Cortex of kidney (tissue), 1 donor: ENCODE measurements at places on chromosomes 13 and 19.

GRCh38 chr19:38784224-38784623 lies 4.8 kb upstream of the LGALS7B start:
- no peak for DNase-seq

DNA sequence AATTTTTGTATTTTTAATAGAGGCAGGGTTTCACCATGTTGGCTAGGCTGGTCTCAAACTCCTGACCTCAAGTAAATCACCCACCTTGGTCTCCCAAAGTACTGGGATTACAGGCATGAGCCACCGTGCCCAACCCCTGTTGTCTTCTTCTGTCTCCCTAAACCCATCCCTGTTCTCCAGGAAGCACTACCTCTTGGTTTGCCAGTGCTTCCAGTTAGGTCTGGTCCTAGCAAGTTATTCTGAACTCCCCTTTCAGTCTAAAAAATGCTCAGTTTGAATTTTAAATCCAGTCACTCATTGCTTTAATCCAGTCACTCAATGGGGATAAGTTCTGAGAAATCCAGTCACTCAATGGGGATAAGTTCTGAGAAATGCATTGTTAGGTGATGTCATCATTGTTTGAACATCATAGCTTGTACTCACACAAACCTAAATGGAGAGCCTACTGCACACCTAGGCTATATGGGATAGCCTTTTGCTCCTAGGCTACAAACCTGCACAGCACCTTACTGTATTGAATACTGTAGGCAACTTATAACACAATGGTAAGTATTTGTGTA lies 8.0 kb upstream of the ATP4A start:
- no peak for DNase-seq

DNA sequence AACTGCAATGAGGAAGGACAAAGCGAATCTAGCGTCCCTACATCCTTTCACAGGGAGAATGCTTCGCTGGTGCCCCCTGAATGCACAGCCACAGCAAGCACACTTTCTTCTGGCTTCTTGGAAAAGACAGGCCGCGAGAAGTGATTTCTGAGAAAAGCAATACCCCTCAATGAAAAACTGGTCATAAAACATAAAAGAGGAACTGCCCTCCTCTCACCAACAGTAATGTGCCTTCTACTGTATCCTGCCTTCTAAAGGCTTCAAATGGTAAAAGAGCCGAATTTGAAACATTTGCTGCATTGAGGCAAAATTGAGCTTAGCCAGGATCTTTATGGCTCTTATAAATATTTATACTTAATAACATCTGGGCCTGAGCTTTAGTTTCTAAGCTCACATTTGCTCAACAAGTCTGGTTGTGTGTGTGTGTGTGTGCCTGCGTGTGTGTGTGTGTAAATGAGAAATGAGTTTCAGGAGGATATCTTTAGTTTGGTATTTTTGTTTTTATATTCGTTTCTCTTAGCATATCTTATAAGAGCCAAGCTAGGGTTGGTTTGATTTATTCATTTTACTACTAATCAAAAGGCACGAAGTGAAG lies 246.1 kb upstream of the MAB21L1 start:
- no peak for DNase-seq

GRCh38 chr19:44912854-44913253 lies 1.6 kb upstream of the APOC1 start:
- DNase-seq = no peak
